ENCODE measurements at places on chromosomes 1 and 21.
A peak's percentile ranks its signal among the peaks of the same experiment; 100 is the strongest.

DNA sequence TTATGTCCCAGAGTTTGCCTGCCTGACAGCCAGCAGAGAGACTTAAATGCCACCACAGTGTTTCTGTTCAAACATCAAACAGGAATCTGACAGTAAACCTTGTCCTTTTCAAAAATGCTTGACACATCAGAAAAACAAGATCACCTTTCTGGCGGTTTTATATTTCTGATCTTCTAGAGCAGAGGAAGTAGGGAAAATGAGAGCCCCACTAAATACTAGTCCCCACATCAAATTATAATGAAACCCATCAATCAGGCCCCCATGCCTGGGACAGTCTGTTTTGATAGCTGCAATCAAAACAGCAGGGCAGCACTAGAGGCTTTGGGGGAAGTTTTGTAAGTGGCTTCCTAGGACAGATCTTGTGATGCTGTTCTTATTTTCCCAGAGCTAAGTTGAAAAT is 129.3 kb downstream of the CNIH3 start:
- no peak for DNase-seq

GRCh38 chr1:20530901-20531300 is 21.5 kb upstream of the FAM43B start:
- no peak for DNase-seq

- DNase-seq, result no peak
Observed at GRCh38 chr1:210089855-210090254, 142.7 kb upstream of the SERTAD4 start.

- no peak for DNase-seq
Observed at GRCh38 chr1:2231532-2232254, 3.6 kb downstream of the SKI start.

DNA sequence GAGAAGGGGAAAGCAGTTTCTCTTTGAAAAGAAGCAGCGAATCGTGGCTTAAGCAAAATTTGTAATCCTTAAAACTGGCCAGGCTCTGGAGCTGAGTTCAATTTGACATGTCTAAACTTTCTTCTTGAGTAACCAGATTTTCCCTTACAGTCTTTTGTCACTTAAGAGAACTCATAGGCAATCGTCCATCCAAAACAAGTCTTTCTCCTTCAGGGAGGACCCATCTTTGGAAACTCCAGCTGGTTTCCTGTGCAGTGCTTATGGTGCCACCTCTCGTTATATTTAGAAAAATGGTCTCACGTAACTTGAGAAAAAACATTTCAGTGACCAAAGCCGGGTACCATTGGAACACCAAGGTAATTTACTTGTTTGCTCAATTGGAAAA is 1.8 kb upstream of the PTTG1IP start:
- no peak for DNase-seq

DNA sequence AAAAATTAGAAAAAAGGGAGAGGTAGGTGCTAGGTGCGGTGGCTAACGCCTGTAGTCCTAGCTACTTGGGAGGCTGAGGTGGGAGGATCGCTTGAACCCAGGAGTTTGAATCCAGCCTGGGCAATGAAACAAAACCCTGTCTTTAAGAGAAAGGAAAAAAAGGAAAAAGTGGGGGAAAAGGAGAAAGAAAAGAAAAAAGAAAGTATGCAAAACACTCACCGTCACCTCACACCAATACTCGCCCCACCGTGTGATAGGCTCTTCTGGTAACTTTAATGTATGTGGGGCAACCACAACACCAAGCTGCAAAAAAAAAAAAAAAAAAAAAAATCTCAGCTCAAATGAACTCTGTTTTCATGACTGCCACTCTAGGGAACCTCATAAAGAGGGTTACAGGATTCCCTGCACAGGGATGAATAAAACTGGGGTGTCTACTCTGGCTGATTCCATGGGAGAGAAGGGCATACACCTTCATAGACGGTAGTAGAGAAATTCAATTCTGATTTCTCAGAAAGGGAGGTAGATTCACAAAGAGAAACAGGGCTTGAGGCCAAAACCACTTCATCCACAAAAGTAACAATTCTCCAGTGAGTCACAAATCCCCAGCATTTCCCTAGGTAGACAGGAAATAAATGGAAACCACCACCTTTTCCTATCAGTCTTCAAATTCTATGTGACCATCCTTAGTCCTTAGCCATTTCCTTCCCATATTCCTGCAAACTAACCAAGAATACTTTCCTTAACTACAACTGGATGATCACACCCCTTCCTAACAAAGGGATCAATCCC is 2.5 kb downstream of the MRPL9 start:
- no peak for DNase-seq

DNA sequence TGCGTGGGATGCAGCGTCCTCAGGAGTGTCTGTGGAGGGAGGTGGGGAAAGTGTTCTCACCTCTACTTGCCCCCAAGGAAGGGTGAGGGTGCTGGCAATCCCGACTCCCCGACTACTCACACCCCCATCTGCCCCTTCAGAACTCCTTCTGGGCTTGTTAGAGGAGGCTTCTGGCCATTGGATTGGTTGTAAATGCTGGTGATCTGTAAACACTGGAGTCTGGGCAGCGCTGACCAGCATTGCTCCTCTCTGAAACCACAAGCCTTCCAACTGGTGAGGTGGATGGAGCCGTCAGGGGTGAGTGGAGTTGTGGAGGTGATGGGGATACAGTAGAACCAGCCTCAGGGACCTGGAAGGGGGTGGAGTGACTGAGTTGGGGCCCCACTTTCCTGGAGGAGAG is 59.3 kb downstream of the NKAIN1 start:
- no peak for DNase-seq

GRCh38 chr1:244865028-244865371 is 657 bp upstream of the HNRNPU start:
- peak; percentile 68 for DNase-seq

DNA sequence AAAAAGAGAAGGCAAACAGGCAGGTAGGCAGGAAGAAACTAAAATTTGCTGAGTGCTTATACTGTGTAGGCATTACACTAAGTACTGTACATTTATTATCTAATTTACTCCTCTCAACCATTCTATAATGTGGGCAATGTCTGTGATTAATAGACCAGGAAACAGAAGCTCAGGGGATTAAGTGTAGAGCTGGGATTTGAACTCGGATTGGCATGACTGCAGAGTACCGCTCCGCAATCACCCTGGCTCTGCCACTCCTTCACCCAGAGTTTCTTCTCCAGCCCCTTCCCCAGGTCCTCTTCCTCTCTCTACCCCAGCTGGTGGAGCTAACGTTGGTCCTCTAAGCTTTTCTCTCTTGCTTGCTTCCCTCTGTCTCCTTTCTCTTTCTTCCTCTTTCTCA is 11.5 kb upstream of the S100A2 start:
- DNase-seq, result no peak

- DNase-seq, result no peak
Observed at GRCh38 chr1:86303041-86303690, 93.0 kb downstream of the ODF2L start.

- no peak for DNase-seq
Observed at GRCh38 chr1:12087797-12088314, 24.8 kb downstream of the TNFRSF8 start.

DNA sequence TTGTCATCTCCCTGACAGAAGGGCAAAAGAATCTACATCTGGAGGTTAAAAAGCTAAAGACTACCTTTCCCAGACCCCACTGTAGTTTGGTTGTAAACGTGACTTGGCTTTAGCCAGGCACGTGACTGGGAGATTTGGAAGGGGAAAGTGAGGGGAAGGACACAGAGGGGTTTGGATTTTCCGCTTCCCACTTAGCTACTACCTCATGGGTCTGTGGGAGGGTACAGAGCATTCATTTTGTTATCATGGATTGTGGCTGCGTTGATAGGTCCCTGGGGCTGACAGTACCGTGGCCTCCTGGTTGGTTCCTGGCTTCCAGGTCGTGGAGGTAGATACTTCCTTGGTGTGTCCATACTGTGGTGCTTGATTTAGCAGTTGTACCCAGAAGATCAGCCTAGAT is 2.6 kb downstream of the CHD1L start:
- peak; percentile 45 for DNase-seq

- DNase-seq, result no peak
Observed at GRCh38 chr1:114150016-114150415, 3.7 kb downstream of the SYT6 start.

DNA sequence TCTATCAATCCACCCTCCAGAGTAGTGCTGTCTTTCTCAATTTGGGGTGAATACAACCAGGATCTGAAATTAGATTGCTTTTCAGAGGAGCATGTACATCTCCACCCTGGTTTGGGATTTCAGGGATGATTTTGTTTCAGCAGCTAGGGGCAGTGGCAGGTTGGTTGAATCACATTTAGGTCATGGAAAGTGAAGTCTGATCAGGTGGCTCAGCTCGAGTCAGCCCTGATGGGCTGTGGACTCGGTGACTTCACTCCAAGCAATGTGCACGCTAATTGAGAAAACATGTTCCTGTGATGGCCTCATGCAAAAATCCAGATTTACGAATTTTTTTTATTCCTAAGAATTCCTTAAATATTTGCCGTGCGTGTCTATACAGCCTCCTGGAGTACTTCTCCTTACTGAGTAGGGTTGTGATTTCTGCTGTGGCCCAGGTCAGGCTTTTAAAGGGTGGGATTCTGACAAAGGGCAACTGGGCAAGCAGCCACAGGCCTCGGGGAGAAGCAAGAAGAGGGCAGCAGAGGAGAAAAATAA is 7.5 kb downstream of the NGF start:
- DNase-seq, result peak; percentile 16

DNA sequence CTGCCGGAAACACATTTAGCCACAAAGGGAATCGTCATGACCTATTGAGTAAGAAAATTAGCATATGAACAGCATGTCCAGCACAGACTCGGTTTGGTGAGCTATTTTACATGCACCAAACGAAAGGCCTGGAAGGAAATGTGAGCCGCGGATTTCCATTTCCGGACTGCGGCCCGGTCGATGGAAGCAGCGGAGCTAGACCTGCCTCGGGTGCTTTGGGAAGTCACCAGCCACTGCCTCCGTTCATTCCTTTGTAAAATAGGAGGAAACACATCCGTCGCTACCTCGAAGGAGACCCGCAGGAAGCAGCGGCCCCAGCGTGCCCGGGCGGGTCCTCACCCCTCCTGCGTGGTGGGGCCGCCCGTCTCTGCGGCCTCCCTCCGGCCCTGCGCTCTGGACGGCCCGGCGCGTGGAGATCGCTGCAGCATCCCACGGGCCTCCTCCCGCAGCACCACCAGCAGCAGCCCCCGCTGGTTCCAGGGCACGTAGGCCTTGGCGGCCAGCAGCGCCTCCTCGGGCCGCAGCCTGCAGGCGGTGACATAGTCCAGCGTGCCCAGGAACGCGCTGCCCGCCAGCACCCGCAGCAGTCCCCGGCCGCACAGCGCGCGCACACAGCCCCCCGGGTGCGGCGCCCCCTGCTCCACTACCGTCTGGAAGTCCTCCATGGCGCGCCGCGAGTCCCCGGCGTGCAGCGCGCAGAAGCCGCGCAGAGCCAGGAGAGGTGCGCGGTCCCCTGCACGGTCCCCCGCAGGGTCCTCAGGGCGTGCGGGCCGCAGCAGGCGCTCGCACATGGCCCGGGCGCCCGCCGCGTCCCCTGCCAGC is 12.1 kb downstream of the TTC34 start:
- DNase-seq, result no peak

DNA sequence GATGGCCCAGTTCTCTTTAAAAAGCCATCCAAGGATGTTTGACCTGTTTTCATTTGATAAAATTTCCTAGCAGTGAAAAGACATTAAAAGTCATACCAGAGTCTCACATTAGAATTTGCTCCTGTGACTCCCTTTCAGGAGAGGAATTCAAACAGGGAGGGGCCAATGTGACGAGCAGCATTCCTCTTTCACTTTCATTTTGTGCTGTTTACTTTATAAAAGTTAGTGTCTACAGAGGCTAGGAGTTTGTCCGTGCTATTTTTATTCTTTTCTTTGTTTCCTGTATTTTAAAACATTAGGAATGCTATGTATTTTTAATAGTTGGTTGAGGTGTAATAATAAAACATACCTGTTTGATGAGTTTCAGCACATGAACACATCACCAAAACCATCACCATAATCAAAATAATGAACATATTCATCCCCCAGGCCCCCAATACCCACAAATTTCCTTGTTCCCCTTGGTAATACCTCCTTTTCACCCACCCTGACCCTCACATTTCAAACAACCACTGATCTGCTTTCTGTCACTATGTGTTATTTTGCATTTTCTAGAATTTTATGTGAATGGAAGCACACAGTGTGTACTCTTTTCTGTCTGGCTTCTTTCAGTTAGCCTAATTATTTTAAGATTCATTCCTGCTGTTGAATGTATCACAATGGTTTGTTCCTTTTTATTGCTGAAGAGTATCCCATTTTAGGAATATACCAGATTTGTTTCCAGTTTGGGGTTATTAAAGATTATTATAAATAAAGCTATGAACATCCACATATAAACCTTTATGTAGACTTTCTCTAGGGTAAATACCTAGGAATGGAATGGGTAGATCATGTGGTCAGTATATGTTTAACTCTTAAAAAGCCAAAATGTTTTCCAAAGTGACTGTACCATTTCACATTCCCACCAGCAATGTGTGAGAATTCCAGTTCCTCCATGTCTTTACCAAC is 129.5 kb downstream of the TENT5C start:
- peak; percentile 45 for DNase-seq

- no peak for DNase-seq
Observed at GRCh38 chr1:41812453-41812852, 106.3 kb downstream of the HIVEP3 start.

DNA sequence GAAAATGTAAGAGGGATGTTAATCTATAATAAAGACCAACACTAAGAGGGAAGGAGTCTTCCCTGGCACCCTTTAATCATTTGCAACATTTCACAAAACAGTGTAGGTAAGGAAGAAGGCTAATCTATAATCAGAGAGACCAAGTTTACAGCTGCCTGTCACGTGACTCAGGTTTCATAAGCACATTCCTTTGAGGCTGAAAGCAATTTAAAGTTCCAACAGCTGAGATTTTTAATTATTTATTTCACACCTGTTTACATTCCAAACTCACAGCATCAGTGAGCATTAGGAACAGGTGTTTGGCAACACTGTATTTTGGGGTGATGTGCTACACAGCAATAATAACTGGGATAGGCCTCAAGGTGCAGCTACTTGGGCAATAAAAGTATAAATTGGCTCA is 75.7 kb upstream of the PGBD5 start:
- DNase-seq, result no peak

DNA sequence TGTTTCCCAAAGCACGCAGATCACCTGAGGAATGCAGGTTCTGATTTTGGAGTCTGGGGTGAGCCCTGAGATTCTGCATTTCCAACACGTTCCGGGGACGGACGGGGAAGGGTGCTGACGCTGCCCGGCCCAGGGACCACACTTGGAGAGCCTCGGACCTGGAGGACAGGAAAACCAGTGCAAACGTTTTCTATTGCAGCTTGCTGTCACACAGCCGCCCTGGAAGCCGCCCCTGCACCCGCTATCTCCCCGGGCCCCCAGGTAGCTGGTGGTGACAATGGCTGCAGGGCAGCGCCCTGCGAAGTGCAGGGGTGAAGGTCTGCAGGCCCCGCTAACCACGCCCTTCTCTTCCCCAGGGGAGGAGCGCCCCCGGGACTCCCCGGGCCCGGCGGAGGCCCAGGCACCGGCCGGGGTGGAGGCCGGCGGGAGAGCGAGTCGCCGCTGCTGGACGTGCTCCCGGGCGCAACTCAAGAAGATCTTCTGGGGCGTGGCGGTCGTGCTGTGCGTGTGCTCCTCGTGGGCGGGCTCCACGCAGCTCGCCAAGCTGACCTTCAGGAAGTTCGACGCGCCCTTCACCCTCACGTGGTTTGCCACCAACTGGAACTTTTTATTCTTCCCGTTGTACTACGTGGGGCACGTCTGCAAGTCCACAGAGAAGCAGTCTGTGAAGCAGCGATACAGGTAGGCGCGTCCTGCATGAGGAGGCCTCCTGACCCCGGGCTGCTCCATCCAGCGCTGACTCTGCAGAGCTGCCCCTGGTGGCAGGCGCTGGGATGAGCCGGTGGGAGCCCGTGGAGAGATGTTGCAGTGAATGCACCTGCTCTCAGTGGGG is 142.0 kb upstream of the COA6 start:
- no peak for DNase-seq

GRCh38 chr1:223674119-223674890 is 8.8 kb upstream of the CAPN8 start:
- DNase-seq, result no peak

Measured in mesendoderm (in vitro differentiated cells).